CD4-positive, alpha-beta T cell treated with Interleukin-17A for 4 hours (primary cell): ENCODE measurements at places on chromosomes 12 and 14.

GRCh38 chr12:27015730-27016076 lies 1.5 kb upstream of the TM7SF3 start:
- DNase-seq, result no peak

DNA sequence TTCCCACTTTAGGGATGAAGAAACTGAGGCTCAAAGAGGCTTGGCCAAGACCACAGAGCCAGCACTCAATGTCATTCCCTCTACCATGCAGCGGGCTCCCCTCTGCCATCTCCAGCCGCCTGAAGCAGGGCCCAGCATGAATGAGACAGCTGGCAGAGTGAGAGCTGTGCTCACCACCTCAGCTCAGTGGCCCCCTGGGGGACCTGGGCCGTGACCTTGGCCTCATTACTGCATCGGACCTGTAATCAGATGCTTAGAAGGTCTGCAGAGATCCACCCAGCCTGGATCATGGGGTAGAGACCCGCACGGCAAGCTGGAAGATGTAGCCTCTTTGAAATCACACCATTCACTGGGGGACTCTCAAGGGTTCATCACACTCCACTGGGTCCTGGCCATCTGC lies 22.7 kb upstream of the CORO1C start:
- no peak for DNase-seq

DNA sequence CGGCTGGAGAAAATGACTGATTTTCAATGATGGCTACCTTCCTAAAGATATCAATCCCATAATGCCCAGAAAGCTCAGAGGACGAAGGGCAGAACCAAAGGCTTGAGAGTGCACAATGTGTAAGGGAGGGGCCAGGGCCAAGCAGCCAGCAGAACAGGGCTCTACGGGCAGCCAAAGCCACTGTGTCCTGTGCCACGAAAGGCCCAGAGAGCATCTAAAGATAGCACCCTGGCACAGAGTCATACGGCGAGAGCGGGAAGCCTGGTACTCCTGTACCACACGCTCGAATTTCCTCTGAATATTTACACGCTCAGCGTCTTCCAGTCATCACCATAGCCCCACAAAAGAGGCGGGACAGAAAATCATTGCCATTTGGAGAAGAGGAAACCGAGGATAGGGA lies 39.5 kb downstream of the PRMT8 start:
- DNase-seq, result no peak

GRCh38 chr14:35438910-35439713 lies 34.6 kb upstream of the NFKBIA start:
- no peak for DNase-seq

DNA sequence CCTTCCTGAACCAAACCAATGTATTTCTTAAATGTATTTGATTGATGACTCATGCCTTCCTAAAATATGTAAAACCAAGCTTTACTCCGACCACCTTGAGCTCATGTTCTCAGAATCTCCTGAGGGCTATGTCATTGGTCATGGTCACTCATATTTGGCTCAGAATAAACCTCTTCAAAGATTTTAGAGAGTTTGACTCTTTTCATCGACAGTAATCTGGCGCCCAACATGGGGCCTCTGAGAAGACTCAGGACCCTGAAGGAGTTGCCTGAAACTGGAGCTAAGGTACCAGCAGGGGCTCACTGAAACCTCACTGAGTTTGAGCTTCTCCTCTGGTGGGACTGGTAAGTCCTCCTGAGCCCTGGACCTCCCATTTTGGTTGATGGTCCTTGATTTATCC lies 17.2 kb upstream of the PSMC1 start:
- DNase-seq, result no peak

- no peak for DNase-seq
Observed at GRCh38 chr12:15527201-15528080, 205.1 kb downstream of the PTPRO start.

DNA sequence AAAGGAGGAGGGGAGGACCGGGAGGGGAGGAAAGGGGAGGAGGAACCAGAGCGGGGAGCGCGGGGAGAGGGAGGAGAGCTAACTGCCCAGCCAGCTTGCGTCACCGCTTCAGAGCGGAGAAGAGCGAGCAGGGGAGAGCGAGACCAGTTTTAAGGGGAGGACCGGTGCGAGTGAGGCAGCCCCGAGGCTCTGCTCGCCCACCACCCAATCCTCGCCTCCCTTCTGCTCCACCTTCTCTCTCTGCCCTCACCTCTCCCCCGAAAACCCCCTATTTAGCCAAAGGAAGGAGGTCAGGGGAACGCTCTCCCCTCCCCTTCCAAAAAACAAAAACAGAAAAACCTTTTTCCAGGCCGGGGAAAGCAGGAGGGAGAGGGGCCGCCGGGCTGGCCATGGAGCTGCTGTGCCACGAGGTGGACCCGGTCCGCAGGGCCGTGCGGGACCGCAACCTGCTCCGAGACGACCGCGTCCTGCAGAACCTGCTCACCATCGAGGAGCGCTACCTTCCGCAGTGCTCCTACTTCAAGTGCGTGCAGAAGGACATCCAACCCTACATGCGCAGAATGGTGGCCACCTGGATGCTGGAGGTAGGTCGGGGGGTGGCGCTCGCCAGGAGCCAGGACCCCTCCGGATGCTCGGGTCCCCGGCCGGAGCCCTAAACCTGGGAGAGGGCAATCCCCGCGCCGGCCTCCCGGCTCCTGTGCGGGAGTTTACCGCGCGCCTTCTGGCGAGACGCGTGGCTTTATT lies at the start of gene CCND2:
CCND2 (plus strand) TSS at position 111 of the 744 bp plus-strand sequence; CDS start at position 390, 279 bp downstream.
- DNase-seq, result peak; percentile 79

DNA sequence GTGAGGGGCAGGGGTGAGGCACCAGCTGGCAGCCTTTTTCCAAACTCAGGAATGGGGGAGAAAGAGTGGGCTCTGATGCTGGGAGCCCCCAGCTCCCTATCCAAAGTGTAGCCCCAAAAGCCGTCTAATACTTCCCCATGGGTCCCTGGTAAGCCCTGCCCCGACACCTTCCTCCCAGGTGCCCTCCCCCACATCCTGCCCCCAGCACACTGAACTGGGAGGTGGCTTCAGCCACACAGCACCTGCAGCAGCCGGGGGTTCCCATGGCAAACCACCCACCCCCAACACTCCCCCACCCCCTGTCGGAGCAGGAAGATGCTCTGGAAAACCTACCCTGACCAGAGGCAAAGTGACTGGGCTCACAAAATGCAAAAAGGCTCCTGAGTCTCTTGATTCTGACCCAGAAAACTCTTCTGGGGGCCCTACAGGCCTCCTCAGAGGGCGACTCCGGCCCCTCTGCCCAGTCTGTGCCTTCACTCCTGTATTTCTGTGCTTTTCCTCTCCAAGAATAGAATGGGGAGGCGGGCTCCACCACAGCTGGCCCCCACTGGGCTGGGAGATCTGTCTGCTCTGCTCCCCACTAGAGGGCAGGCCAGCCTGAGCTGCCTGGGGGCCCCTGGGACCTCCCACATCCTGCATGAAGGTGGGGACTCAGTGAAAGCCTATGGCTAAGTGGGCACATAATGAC lies 81.6 kb downstream of the ITPK1 start:
- DNase-seq, result peak; percentile 55

DNA sequence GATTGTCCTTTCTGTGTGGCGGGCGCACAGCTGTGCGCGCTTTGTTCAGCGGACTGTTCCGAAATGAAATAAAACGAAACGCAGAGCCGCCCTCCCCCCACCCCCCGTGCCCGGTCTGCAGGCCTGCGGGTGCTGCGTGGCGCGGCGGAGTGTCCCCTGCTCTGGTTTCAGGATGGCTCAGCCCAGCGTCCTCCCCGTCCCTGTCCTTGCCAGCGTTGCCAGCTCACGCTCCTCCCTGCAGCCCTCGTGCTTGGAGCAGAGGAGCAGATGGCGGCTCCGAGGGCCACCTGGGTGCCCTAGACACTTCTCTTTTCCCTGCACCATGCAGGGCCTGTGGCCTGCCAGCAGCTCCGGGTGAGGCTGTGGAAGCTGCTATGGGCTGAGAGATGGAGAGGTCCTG lies 17.5 kb upstream of the BEGAIN start:
- DNase-seq, result no peak

- no peak for DNase-seq
Observed at GRCh38 chr14:21475767-21476522, 814 bp downstream of the RAB2B start.
